Urothelium cell line (cell line): ENCODE measurements at places on chromosomes 2 and 18.

DNA sequence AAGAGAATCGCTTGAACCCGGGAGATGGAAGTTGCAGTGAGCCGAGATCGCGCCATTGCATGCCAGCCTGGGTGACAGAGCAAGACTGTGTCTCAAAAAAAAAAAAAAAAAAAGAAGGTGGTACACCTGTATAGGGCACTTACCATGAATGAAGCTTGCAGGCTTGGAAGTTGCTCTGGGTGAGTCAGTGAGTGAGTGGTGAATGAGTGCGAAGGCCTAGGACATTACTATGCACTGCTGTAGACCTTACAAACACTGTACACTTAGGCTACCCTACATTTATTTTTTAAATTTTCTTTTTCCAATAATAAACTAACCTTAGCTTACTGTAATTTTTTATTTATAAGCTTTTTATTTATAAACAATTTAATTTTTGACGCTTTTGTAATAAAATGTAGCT, 78.4 kb upstream of the ATG16L1 start:
- DNase-seq: no peak

GRCh38 chr2:31067259-31067658, 71.0 kb downstream of the GALNT14 start:
- DNase-seq: no peak

GRCh38 chr2:1370461-1370860, 42.8 kb upstream of the TPO start:
- no peak for DNase-seq

DNA sequence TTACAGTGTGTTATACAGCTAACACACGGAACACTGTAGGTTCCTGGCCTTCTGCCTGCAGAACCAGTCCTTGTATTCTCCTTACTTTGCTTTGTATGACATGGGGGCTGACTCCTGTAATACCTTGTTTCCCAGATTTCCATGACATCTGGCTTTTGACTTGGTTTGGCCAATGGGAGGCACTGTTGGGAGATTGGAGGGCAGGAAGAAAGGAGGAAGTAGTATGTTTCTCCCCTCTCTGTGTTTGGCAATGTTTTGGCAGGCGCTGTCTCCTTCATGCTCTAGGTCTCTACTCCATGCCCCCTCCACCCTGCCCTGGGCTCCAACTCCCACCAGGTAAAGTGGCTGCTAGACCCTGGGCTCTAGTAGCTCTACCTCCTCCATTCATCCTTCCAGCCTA, 331.1 kb upstream of the SLC14A2 start:
- DNase-seq: no peak

DNA sequence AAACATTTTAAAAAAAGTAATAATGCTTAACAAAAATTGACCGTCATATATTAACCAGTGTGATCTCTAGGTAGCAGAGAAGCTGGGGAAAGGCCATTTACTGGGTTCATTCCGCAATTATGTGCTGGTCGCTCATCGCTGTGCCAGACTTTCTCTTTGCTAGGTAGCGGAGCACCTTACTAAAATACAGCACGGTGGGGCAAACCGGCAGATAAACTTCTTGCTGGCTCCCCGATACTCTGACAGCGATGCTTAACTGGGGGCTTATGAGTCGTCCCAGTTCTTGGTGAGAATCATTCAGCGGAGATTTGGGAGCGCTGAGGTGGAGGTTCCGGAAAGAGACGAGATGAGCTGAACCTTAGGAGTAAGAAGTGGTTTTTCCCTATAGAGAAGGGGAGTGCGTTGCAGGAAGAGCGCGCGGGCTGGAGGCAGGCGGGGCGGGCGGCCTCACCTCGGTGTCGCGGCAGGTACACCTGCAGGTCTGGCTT, 605 bp downstream of the C2orf68 start:
- no peak for DNase-seq

DNA sequence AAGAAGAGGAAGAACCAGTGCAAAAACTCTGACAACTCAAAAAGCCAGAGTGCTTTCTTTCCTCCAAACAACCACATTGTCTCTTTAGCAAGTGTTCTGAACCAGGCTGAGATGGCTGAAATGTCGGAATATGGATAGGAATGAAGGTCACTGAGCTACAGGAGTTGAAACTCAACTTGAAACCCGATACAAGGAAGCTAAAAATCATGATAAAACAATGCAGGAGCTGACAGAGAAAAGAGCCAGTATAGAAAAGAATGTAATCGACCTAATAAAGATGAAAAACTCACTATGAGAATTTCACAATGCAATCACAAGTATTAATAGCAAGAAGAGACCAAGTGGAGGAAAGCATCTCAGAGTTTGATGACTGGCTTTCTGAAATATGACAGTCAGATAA, 15.0 kb upstream of the EIF2AK3 start:
- DNase-seq: no peak

GRCh38 chr2:10241641-10242430, 60.9 kb upstream of the HPCAL1 start:
- no peak for DNase-seq

DNA sequence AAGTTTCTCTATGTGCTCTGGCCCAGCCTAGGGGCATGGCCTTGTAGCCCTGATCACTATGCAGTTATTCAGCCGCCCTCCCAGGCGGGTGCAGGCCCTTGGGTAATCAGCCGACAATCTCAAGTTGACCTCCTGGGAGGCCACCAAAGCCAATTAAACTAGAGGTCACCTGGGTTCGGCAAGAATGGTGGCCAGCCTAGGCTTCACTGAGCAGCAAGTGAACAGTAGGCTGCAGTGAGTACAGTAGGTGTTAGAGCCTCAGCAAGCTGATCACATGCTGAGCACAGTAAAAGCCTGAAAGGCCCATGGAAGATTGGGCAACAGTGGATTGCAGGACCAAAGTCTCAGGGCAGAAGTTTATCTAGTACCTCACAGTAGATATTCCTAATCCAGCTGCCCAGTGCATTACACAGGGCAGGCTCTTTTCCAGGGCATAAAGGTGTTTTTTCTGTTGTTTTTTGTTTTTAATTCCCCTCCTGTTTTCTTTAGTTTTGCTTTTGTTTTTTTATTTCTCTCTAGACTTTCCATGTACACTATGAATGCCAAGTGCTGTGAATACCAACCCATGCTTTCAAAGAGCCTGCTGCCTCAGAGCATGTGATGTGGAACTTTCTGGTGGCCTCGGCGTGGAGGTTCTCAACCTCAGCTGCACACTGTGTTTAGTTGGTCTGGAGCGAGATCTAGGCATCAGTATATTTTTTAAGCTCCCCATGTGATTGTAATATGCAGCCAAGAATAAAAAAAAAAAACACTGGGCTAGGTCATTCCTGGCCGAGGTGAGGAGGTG, 55.9 kb upstream of the ATL2 start:
- no peak for DNase-seq

GRCh38 chr2:136020831-136021230, 35.4 kb upstream of the DARS1 start:
- DNase-seq: no peak
